ENCODE measurements at places on chromosomes 3 and 15.

- no peak for DNase-seq
These were observed 49.6 kb downstream of the SPSB4 start for GRCh38 chr3:141100531-141101320.

GRCh38 chr3:8106921-8107320 lies 394.7 kb upstream of the LMCD1 start:
- DNase-seq, result no peak

DNA sequence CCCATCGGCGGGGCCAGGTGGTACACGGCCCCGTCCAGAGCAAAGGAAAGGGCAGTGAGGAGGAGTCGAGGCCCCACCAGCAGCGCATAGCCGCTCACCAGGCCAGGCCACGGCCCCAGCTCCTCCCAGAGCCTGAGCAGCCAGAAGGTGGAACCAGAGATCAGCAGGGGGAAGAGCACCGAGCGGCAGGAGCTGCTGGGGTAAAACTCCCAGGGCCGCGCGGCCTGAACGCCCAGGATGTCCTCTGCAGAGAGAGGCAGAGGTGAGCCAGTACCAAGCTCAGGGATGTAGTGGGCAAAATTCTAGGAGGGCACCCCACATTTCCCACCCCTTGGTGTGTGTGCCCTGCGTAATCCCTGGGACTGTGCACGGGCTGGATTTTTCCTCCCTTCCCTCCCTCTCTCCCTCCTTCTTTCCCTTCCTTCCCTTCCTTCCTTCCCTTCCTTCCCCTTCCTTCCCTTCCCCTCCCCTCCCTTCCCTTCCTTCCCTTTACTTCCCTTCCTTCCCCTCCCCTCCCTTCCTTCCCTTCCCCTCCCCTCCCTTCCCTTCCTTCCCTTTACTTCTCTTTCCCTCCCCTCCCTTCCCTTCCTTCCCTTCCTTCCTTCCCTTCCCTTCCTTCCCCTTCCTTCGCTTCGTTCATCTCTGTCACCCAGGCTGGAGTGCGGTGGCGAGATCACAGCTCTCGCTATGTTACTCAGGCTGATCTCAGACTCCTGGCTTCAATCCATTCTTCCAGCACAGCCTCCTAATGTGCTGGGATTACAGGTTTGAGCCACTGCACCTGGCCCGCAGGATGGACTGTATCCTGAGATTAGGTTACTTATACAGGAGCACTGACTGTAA lies 6.3 kb upstream of the NCBP2 start:
- no peak for DNase-seq

DNA sequence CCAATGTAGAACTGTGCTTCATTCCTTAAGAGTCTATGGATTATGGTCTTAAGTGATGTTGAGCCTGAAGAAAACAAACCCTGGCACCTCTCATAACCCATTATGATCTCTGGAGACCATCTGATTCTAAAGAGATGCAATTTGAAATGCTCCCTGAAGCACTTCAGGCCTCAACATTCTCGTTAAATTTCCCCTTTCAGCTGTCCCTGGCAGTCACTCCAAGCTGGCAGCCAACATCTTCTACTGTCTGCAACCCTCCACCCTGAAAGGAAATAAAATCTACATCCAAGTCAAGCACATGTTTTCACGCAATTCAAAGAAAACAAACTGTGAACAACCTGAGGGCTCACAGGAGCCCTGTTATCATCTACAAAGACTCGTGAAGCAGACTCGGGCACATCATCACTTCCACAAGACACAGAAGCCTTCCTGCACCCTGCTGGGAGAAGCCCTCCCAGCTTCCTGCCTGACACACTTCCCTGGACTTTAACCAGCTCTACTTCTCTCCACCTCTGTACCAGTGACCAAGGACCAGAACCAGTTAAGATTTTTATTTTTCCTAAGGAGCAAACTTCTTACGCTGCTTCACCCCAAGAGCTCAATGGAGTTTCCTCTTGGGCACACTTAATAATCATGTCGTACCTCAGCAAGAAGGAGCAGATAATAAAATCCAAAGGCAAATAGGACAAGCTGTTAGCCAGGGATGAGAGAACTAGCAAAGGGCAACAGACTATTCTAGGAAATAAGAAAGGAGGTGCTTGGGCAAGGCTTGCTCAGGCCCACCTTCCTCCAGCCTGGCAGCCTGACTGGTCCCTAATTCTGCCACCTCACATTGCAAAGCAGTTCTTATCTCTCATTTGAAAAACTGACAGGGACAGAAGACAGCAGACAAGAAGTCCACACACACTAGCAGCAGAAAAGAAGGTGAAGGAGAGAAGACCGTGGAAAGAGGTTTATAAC lies 67.1 kb downstream of the MAGI1 start:
- no peak for DNase-seq

DNA sequence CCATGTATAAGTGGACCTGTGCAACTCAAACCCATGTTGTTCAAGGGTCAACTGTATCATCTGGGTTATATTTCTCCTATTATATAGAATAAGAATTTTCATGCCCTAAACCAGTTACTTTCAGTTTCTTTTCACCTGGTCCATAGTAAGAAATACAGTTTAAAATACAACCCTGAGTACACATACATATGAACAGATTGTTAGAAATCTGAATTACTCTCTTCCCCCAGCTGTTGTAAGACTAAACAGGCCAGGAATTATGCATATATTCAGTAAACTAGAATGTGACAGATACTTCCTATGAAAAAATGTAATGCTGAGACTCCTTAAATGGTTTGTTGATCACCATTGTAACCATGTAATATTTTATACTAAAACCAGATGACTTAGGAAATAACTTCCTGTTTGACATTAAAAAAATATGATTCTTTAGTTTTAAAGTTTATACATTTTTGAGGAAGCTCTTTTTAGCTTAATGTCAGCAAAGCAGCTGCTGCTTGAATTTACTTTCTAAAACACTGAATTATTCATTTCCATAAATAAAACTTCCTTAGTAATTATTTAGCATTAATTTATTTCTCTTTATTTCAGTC lies 52.5 kb upstream of the ZCWPW2 start:
- no peak for DNase-seq

DNA sequence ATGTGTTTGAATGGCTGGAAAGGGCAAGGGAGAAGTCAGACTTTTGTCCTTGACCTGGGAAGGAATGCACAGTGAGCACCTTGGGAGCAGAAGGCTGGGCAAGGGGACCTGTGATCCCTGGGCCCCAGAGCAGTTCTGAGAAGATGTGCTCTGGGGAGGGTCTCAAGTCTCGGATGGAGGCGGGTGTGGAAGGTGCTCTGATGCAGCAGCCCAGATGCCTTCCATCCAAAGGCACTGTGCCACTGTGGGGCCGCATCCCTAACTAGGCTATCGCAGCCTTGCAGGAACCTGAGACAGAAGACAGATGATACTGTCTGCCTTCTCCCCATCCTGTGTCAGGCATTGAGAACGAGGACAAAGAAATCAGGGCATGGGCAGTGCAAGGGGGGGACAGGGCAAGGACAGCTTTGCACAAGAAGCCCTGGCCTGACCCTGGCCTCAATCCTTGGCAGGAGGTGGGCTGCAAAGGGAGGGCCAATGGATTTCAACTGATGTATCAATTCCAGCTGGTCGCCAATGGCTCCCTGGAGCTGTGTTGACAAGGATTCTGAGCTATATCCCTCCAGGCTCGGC lies 14.6 kb upstream of the PRKCD start:
- DNase-seq, result no peak

DNA sequence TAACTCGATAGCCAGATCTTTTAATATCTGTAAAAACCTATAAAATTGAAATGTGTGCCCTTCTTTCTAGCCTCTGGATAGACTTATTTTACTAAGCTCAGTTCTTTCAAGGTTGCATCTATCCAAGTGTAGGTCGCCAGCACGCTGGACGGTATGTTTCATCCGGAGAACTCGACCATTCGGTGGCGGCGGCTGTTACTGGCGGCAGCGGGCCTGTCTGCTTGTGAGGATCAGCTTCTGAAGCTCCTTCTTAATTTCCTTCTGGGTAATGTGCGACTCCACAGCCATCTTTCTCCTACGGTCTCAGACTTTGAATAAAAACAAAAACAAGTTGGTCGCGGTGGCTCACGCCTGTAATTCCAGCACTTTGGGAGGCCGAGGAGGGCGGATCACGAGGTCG lies 4.1 kb downstream of the PP2D1 start:
- no peak for DNase-seq

DNA sequence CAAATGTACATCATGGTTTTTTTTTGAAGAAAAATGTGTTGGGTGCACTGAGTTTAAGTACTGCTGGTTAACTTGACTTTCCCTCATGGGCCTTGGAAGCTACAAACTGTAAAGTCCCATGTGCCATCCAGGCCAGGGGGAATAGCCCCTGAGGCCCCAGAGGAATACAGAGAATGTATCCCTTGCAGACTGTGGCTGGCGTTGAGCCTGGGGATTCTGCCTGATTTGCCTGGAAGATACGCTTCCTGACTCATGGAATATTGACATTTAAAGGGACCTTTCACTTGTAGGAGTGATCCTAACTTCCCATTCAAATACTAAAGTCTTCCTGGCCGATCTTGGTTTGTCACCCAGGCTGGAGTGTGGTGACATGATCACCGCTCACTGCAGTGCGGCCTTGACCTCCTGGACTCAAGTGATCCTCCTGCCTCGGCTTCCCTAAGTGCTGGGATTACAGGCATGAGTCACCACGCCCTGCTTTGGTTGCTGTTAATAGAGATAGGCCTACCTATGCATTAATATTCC lies 42.0 kb downstream of the ADAMTSL3 start:
- DNase-seq, result no peak

Measured in activated CD4-positive, alpha-beta T cell treated with anti-CD3 and anti-CD28 coated beads, Interleukin-2, amount 50 U/mL, for 1 hour (primary cell).